ENCODE measurements at places on chromosomes 11 and 22.
A peak's percentile ranks its signal among the peaks of the same experiment; 100 is the strongest.

GRCh38 chr22:25972397-25972796 is 196.9 kb upstream of the SEZ6L start:
- no peak for DNase-seq

- no peak for DNase-seq
These were observed 56.9 kb upstream of the TNRC6B start for GRCh38 chr22:40120848-40121247.

DNA sequence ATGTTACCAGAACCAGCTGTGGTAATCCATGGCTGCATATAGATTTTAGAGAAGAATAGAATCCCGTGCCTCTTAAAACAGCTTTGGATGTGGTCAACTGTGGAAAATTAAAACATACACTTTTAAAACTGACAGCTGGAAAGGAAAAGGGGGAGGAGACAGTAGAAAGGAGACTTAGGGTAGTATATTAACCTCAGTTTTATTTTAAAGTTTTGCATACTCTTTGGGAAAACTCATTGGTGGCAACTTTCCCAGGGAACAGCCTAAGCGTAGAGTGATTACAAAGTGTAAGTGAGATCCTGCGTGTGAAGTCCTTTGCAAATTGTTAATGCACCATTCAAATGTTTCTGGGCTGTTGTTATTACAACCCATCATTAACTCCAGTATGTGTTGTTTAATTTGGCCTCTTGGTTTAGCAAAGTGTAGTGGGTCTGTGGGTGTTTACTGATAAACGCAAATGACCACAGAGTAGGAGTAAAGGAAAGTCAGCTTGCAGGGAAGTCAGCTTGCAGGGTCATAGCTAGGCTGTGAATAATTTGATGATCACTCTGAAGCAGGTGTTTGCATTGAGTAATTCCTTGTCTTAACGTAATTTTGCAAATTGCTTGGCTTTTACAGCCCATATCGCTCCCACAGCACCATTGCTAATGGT is 88.0 kb upstream of the DBX1 start:
- DNase-seq, result peak; percentile 13

DNA sequence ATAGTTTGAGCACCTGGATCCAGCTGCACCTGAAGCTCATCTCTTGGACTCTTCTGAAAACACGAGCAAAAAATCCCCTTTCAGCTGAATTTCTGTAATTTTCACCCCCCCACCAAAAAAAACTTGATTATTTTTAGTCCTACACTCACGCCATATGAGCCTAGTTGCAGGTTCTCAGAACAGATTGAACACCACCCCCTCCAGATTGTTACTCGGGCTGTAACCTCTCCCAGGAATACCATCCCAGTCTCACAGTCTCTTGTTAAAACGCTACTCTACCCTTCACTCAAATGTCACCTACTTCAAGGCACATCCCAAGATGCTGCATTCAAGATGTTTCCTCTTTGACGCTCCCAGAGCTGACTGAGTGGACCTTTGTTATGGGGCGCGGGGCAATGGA is 96.3 kb upstream of the PRDM11 start:
- no peak for DNase-seq

GRCh38 chr11:47258317-47258902 is 614 bp downstream of the NR1H3 start:
- no peak for DNase-seq

DNA sequence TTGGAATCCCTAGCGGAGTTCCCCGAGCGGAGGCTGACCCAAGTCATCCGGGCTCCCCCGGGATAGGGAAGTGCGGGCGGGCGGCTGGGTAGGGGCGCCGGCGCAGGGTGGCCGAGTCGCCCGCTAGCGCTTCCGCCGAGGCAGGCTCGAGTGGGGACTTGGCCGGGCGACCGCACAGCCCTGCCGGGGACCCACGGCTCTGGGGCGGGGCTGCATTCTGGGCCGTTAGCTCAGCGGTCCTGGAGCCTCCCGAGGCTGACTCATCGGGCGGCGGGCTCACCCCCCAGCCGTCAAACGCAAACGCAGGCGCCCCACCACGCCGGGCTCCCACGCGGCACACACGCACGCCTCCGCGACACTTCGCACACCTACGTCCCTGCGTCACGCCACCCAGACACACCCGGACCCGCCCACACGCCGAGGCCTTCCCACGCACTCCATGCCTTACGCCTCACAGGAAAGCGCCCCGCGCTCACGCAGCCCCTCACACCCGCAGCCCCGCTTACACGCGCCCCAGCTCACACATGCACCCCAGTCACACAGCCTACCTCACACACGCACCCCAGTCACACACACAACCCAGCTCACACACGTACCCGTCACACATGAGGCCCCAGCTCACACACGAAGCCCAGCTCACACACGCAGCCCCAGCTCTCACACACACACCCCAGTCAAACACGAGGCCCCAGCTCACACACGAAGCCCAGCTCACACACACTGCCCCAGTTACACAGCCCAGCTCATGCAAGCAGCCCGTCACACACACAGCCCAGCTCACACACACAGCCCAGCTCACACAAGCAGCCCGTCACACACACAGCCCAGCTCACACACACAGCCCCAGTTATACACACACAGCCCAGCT is 1.2 kb downstream of the PHLDB1 start:
- DNase-seq, result no peak

GRCh38 chr22:29138556-29139305 is 65.9 kb downstream of the KREMEN1 start:
- no peak for DNase-seq

DNA sequence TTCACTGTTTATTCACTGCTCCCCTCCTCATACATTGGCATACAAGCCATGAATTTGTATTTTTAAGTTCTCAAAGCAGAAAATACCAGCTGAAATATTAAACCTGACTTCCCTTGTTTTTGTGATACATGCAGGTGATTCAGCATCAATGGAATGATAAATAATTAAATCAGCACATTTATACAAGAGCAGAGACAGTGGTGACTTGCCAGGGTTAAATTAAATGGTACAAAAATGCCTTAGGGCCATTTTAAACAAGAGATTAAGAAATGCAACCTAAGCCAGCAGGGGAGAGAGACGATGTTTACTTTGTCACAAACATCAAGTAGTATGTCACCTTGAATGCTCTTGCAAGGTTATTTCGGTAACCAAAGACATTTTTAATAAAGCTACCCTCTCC is 95.9 kb upstream of the DDI1 start:
- no peak for DNase-seq

GRCh38 chr11:17473071-17473744 is 3.4 kb downstream of the ABCC8 start:
- DNase-seq, result no peak

- DNase-seq, result no peak
These were observed 83.8 kb upstream of the BID start for GRCh38 chr22:17858033-17858432.

Data from NCI-H748 treated with DMSO at 0.1 percent for 48 hours (cell line).